Stimulated activated CD4-positive, alpha-beta T cell treated with anti-CD3 and anti-CD28 coated beads, Interleukin-1b, Interleukin-23, amount 100 ng/mL, for 1 hour (primary cell): ENCODE measurements at places on chromosomes 16 and 17.

DNA sequence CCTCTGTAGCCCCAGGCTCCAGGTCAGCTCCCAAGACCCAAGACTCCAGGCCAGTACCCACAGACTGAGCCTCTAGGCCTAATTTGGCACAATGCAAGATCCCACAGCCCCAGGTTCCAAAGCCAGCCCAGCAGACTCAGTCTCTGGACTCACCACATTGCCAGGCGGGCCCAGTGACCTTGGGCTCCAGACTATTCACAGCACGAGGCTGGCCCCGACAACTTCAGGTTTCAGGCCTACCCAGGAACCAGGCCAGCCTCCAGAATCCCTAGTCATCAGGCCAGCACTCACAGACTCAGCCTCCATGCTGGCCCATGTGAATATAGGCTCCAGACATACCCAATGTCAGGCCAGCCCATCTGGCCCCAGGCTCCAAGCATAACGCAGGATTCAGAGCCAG is 103.8 kb downstream of the CEP112 start:
- DNase-seq: no peak

DNA sequence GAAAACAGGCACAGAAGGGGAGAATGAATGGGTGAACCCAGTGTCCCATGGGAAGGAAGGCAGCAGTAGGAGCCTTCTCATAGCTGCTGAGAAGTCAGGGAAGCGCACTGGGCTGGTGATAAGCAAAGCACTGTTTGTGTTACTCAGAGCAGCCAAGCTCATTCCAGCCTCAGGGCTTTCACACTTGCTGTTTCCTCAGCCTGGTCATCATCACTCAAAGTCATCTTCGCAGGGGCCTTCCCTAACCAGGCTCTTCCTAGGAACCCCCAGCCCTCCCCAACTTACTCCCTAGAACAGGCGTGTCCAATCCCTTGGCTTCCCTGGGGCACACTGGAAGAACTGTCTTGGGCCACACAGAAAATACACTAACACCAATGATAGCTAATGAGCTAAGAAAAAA is 32.1 kb upstream of the LONP2 start:
- no peak for DNase-seq

- DNase-seq: no peak
Measured at GRCh38 chr16:79163691-79164387, 436.7 kb downstream of the MAF start.

GRCh38 chr16:19305443-19305842 is 19.9 kb downstream of the CLEC19A start:
- no peak for DNase-seq

GRCh38 chr17:4506892-4507291 is 8.2 kb downstream of the SPNS2 start:
- DNase-seq: no peak

DNA sequence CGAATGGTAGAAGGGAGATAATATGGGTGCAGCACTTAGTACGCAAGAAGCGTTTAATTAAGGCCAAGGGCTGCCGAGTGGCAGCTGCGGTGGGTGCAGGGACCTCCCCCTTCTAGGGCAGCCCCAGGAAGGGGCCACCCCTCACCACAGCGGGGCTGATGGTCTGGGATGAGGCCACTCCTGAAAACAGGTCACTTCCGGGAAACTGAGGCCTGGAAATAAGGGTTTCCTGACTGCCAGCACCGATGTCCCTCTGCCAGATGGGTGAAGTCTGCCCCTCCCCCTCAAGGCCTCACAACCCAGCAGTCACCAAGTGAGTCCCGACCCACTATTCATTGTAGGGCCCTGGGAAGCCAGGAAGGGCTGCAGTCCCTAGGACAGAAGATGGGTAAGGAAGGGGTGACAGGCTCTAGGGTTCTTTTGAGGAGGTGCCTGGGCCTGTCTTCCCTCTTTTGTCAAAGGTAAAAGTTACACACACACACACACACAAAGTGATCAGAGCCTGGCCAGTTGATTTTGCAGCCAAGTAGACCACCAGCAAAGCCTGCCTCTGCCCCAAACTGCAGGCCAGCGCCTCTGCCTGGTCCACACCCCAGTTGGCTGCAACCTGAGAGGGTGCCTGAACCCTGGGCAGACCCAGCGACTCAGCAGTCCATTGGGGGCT is 12.5 kb downstream of the SREBF1 start:
- DNase-seq: no peak

DNA sequence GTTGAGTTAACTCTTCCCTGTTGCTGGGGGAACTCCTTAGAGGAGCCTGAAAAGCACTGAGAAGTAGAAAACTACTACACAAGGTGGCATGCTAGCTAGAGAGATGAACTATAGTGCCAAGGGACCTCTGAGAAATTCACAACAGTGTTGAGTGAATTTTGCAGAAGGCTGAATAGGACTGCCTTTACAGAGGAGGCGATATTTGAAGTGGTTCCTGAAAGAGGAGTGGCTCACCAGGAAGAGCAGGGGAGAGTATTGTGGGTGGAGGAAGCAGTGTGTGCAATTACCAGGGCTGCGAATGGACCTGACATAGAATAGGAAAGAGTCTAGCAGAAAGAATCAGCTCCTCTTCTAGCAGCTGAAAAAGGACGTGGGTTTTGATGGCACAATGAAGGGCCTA is 66.4 kb downstream of the CDK5R1 start:
- DNase-seq: no peak

- no peak for DNase-seq
Measured at GRCh38 chr16:72673118-72673517, 374.8 kb downstream of the ZFHX3 start.

DNA sequence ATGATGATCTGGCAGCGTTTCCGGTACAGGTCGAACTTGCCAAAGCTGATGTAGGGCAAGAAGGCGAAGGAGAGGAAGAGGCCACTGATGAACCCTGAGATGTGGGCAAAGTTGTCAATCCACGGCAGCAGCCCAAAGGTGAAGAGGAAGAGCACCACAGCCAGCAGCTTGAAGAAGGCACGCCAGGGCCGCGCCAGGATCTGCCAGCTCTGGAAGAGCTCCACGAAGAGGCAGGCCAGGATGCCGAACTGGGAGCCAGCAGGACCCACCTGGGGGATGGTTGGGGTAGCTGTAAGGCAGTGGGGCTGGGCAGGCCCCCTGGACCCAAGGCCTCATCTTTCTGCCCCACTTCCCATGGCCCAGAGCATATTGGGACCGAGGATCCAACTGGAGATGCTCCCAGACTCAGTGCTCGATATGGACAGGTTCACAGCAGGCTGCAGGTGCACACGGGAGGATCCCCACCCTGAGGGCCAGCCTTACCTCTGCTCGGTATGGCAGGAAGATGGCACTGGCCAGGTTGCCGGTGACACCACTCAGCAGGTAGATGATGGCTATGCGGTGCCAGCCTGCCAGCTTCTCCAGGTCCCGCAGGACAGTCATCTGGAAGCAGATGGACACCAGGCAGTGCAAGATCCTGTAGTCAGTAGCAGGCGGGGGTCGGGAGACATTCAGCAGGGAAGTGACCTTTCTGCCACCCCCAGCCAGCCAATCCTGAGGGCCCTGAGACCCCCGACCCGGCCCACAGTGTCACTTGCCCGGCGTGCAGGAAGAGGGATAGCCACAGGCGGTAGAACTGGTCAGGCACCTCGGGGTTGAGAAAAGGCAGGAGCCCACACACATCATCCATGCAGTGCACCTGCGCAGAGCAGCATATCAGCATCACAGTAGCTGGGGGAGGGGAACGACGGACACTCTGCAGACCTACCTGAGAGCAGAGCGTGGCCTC is 5.1 kb downstream of the SNRNP25 start:
- DNase-seq: no peak

GRCh38 chr16:47965439-47965838 is 190.4 kb downstream of the ABCC12 start:
- no peak for DNase-seq

DNA sequence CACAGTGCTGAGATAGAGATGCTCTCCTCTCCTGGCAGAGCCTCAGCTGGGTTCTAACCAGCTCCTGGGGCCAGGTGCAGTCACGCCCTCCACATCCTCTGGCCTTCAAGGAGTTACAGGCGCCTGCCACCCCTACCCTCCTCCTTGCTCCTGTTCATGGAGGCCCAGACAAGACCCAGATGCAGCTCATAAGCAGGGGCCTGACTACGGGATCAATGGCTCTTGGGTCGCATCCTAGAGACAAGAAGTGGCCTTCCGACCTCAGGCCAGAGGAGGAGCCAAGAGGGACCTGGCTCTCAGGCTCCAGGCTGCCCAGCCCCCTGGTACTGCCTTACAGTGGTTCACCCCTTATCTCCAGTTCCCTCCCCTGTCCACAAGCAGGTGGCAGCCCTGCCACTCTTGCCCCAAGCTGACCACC is 23.0 kb downstream of the ARHGAP27 start:
- DNase-seq: no peak

DNA sequence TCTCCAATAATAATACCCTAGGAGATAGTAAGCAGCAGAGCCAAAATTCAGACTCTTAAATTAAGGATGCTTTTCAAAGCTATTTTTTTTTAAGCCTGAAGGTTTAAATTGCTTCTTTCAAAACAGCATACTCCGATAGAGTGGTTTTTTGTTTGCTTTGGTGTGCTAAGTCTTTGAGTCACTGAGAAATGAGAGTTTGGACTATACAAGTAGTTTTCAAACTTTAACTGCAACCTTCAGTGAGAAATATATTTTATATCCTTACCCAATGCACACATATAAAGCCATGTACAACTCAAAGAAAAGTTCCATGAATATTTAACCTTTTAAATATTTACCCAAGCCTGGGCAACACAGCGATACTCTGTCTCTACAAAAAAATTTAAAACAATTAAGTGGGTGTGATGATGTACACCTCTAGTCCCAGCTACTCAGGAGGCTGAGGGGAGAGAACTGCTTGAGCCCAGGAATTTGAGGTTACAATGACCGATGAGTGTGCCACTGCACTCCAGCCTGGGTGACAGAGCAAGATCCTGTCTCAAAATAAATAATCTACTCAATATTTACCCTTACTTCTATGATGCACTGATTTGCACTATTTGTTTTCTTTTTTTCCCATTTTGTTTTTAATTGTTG is 19.2 kb downstream of the DCUN1D3 start:
- no peak for DNase-seq

DNA sequence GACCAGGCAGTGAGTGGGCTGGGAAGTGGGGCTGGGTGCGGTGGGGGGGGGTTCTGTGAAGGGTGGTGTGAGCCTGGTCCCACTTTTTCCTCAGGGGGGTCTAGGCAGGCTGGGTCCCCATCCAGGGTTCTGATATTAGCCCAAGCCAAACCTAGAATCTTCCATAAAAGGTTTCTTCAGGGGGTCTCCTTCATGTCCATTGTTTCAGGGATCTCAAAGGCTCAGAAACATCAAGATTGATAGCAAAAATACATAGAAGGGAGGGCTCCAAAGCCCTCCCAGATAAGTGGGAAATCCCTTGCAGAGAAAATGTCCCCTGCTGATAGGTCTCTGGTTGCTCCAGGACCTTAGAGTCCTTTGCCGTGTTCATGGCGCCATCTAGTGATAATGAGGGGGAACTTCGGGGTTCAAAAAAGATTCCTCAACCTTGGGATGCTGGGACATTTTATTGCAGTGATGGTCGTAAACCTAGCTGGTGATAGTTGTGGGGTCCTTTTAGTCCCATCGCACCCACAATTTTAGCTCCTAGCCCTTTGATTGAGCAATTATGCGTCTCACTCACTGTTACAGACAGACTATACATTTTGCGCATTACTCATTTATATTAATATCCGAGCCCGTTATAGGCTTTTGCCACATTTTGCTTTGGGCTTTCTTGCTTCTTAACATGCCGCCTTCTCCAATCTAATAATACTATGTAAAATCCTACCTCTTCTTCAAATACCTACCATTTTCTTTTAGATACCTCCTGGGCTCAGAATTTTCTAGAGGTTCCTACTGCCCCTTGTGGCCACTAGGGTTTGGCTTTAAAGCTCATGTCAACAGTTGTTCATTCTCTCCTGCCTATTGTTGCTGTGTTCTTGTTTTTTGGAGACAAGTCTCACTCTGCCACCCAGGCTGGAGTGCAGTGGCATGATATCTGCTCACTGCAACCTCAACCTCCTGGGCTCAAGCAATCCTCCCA is 35.1 kb downstream of the IGF2BP1 start:
- DNase-seq: no peak

DNA sequence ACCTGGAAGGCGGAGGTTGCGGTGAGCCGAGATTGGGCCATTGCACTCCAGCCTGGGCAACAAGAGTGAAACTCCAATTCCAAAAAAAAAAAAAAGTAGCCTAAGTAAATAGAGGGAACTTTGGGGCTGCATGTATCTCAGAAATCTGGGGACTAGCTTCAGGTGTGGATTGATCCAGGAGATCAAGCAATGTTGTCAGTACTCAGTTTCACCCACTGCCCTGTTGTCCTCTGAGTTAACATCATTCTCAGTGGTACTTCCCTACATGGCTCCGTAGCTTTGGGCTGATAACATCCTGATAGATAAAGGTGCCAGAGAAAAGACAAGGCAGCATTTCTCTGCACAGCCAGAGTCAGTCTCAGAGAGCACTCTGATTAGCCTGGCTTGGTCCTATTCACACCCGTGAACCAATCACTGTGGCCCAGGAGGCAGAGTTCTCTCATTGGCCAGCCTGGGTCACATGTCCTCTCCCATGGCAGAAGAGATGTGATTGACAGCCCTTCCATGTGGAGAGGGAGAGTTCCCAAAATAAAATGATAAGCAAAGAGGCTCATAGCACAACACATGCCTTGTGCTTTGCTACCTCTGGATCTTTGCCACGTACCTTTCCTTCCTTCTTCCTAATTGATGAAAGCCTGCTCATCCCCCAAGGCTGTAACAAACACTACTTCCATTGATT is 99.6 kb downstream of the ABCC1 start:
- no peak for DNase-seq

DNA sequence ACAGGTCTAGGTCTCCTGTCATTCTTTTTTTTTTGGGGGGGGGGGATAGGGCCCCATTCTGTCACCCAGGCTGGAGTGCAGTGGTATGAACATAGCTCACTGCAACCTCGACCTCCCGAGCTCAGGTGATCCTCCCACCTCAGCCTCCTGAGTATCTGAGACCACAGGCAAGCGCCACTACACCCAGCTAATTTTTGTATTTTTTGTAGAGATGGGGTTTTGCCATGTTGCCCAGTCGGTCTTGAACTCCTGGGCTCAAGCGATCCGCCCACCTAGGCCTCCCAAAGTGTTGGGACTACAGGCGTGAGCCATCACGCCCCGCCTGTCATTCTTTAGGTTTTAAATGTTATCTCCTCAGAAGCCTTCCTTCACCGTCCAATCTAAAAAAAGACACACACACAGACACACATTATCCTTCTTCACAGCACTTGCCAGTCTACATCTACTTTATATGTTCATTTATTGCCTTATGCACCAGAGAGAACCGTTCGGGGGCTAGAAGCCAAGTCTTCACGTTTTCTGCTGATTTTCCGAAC is 694 bp downstream of the MRPL27 start:
- DNase-seq: no peak

- no peak for DNase-seq
Measured at GRCh38 chr17:9324864-9325263, 250.8 kb downstream of the STX8 start.

DNA sequence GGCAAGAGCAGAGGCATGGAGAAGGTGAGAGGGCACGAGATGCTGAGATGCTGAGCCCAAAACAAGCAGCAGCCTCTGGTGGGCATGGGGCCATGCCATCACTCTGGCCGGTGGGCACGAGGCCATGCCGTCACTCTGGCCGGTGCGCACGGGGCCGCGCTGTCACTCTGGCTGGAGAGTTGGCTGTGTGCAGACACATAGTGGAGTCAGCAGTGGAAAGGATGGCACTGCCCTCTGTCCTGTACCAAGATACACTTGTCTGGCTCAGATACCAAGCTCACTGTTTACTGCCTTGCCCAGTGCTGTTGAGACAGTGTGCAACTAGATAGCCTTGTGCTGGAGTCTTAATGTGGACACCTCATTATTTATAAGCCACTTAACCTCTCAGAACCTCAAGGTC is 45.1 kb downstream of the CYB5D2 start:
- no peak for DNase-seq
